AG08396 (cell line): ENCODE measurements at places on chromosomes 1 and 21.

DNA sequence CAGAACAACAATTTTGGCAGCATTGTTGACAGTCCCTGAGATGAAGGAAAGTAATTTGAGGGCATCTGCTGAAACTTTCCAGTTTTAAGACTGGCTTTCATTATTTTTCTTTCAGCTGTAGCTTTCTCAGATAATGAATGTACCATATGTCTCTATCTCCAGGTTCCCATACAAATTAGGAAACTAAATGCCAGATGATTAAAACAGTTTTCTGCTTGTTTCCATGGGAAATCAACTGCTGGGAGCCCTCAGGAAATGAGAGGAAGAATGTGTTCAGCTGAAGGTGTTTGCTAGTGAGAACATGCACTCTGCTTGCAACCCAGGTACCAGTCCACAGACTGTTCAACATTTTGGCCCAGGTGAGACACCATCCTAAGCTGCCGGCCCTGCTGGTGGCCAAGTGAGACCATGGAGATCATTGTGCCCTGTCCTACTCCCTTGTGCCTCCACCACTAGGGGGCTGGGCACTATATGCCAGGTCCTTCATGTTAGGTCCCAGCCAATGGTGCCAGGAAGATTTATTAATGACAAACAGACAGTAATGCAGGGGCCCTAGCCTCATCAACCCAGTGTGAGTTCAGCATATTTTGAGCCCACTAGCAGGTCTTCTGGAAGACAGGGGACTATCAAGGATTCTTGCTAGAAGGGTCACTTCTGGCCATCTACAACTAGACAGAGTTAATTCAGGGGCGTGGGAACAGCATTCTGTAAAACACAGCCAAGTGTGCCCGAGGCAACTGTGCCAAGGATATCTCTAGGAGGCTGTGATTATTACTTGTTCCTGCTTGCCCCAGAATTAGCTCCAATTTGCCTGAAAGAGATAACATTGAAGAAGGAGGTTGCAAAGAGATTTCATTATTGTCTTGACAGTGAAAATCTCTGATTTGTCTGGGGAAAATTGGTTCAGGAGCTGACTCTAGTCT lies 17.0 kb upstream of the LRRC8C start:
- DNase-seq: no peak

DNA sequence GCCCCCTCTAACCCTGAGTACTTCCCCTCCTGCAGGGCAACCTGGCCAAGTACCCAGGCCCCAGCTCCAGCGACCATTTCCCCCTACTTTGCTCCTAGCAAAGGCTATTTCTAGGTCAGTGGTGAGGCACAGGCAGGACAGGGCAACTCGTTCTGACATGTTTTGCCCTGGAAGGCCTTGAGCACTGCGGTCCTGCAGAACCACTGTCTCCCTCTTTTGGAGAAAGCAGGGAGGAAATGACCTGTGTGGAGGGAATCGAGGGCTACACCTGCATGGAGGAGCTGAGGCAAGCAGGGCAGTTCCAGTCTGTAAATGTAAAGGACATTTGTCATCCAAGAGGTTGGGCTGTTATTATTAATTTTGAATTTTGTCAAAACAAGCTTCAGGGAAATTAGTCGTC lies 99.1 kb downstream of the PPIAL4G start:
- no peak for DNase-seq

GRCh38 chr1:35603468-35603867 lies 30.4 kb downstream of the TFAP2E start:
- no peak for DNase-seq

DNA sequence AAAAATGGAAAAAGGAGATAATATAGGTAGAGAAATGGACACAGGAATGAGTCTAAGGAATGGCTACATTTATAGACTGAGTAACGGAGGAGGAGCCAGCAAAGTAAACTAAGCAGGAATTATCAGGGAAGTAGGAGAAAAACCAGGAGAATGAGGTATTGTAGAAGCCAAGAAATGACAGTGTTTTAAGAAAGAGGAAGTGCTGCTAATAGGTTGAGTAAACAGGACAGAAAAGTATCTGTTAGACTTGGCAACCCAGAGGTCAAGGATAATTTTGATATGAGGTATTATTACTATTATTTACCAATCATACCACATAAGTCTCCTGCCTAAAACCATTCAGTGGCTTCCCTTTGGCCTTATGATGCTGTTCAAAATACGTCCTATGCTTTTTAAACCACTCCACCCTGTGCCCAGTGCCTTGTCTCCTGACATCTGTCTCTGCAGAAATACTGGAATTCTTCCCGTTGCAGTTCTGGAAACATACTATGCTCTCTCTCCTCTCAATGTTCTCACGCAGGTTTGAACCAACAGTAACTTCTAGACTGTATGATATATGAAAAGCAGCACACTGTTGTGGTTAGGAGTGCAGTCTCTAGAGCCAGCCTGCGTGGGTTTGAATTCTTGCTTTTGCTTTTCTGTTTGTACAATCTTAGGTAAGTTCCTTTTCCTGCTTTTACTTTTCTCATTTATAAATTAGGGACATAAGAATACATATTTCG lies 24.6 kb upstream of the NEK7 start:
- no peak for DNase-seq
